Brain (organoid and tissue), 16 donors: ENCODE measurements at places on chromosomes 13 and 19. TPM values are rescaled to one million over a fixed set of nuclear protein-coding genes. Genes with fewer than 3 reads are reported as not detected.
A peak's percentile ranks its signal among the peaks of the same experiment; 100 is the strongest.

HMGB1 gene
- polyA plus RNA-seq, result 230 TPM

CALR gene
- polyA plus RNA-seq, result 637 TPM

IGFL1 gene
- polyA plus RNA-seq, result not detected

KCNN4 gene
- 5.0 TPM for polyA plus RNA-seq

VMAC gene
- 4.6 TPM for polyA plus RNA-seq

DNA sequence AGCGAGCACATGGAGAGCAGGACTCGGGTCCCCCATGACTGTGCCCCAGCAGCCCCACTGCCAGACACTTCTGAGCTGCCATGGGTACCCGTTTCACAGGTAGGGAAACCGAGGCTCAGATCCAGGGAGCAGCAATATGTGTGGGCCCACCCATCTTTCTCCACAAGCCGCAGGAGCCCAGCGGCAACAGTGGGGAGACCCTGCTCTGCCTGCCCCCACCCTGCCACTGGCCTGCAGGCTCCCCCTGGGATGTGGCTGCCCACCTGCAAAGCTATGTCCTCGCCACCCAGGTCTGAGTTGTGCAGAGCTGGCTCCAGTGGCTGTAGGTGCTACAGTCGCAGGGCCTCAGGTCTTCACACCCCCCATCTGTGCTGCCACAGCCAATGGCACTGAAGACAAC is 50.6 kb upstream of the C1QTNF9B start:
- no peak for DNase-seq

DNA sequence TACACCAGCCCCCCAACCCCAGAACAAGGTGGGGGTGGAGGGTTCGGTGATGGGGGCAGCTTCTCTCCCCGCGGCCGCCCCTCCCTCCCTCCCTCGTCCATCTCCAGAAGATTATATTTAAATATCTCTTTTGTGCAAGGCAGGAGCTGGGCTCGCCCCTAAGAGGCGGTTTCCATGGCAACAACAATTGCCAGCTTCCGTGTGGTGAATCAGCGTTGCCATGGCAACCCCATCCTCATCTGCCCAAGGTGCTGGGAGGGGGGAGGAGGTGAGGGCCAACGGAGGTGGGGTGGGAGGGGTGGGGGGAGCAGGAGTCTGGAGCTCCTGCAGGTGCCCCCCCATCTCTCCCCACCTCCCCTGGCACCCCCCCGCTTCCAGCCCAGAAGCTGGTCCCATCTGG is 46.4 kb downstream of the CELF5 start:
- peak; percentile 97 for DNase-seq

DNA sequence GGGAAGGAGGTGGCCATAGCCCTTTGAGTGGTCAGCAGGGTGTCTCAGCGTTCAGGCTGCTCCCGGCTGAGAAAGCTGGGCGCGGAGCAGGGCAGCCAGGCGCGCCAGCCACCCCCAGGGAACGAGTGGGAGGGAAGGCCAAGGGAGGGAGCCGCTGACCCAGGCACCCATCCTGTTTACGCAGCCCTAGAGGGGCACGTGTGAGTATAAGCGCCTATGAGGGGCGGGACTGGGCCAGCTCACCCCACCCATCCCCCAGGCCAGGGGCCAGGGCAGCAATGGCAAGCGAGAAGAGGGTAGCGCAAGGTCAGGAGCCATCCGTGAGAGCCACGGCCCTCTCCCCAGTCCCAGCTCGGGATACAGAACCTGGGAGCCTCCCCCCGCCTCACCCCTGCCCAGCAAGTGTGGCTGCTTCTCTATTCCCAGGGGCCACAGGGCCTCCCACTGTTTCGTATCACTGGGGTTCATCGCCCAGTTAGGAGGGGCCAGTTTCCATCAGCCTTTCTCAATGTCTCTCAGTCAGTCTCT is 897 bp upstream of the DMKN start:
- no peak for DNase-seq

GRCh38 chr19:4868286-4868834 is 893 bp upstream of the PLIN3 start:
- no peak for DNase-seq

GRCh38 chr19:9500796-9501195 is 2.4 kb upstream of the ZNF560 start:
- no peak for DNase-seq

DNA sequence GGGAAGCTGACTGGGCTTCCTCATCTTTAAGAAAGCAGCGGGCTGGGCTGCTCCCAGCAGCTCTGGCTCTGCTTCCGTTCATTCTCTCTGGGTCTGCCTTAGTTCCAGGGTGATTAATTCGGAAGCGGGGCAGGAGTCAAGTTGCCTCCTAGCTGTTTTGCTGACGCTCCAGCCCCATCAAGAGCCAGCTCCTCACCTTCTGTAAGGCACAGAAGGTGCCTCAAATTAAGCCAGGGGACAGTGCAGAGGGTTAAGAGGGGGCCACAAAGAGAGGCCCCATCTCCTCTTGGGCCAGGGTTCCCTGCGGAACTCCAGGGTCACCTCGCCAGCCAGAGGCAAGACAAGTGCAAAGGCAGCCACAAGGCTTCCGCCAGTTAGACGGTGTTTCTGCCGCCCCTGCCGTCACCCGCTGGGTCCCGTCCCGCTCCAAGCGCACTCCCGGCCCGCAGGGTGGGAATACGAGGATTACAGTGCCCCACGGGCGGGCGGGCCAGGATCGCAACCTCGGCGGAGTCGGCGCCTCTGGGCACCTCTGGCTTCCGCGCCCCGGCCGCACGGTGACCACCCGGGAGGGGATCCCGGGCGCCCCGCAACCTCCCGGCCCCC is 508 bp downstream of the SLC15A1 start:
- DNase-seq, result no peak

DNA sequence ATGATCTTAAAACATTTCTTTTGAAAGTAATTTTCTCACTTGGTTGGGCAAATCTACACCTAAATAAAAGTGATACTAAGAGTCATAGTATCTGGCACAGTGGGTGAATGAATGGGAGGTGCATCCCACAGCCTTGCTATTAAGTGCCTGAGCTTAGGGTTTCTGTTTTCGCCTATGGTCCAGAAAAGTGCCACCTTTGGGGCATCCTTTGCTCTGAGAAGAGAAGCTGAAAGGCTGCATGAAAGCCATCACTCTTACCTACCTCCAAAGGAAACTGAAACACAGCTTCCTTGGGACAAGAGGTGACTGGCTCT is 55.6 kb upstream of the AKAP11 start:
- no peak for DNase-seq

DNA sequence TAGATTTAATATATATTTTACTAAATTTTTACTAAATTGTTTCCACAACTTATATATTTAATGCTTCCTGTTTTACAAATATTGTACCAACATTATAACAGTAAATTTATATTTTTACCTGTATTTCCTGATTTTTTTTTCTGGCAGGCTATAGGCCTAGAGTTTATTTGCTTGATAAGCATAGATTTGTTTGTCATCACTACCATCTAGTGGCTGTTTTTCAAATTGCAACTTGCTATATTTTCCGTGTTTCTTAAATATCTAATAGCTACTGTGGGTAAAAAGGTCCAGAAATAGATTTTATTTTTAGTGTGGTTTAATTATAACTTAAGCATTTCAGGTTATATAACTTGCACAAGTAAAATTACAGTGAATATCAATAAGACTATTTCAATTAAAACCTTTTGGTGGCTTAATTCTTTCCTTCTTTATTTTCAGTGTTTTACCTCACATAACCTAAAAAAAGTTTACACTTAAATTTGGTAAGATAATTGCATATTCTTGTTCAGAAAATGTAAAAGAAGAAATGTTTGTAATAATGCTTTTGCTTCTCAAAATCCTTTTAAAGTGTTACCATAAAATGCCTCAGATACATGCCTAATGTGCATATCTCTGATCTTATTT is 60.6 kb downstream of the NDFIP2 start:
- DNase-seq, result peak; percentile 88

DNA sequence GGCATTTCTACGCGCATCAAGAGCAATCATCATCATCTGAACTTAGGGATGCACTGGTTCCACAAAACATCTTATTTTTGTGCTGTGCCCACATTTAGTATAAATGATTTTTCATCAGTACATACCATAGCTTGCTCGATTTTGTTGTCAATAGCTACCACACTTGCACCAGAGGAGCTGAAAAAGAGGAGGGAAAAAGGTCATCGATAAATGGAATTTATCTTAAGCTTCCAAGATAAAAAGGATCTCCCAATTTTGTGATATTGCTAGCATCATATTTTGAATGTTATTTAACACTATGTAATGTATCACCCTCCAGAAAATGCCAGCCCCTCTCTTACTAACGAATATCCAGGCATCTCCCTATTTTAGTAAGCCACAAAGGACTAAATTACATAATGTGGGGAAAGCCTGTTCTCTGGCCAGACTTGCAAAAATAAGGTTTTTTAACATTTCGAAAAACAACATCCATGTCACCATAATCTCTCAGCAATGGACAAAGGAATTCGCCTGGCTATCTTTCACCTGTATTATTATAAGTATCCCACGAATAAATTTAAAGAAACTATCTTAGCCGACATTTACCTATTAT is 62.4 kb downstream of the SERP2 start:
- no peak for DNase-seq

GRCh38 chr13:112144616-112145550 is 77.9 kb downstream of the SOX1 start:
- no peak for DNase-seq
